ENCODE measurements at places on chromosomes 4 and X.

GRCh38 chrX:262381-262909, 18.7 kb upstream of the PLCXD1 start:
- no peak for DNase-seq

DNA sequence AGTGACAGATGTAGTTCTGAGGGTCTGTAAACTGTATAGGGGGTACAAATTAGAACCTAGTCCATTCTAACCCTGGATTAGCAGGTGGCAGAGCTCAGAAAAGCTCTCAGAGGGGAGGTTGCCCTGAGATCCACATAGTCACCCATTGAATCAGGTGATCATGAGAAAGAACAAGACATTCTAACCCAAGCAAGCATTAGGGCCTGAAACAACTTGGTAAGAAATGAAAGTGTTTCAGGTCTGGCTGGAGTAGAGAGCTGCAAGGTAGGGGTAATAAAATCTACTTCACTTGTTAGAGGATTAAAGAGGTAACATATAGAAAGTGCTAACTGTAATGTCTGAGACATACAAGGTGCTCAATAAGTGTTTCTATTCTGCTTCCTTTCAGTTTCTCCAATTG, 8.8 kb upstream of the BMP2K start:
- no peak for DNase-seq

GRCh38 chr4:26452565-26453531, 37.4 kb downstream of the CCKAR start:
- DNase-seq, result no peak

GRCh38 chrX:144791298-144791697, 456.0 kb upstream of the SPANXN1 start:
- DNase-seq, result no peak

DNA sequence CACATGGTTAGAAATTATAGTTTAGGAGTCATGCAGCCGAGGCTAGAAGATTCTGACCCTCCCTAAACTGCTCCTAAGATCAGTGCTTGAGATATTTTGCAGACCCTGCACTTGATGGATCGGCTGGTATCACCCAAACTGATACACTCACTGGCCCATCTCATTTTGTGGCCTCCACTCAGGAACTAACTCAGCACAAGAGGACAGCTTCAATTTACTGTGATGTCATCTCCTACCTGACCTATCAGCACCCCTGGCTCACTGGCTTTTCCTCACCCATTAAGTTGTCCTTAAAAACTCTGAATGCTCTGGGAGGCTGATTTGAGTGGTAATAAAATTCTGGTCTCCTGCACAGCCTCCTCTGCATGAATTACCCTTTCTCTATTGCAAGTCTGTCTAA, 450.9 kb downstream of the PCDH10 start:
- DNase-seq, result no peak

DNA sequence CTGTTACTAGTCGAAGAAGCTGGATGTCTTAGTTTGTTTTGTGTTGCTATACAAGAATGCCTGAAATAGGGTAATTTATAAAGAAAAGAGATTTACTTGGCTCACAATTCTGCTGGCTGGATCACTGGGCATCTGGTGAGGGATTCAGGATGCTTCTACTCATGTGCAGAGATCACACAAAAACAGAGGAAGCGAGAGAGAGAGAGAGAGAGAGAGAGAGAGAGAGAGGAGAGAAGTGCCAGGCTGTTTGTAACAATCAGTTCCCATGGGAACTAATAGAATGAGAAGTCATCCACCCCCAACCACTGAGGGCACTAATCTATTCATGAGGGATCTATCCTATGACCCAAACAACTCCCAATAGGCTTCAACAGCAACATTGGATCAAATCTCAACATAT, 66.2 kb upstream of the FAM9A start:
- no peak for DNase-seq

GRCh38 chr4:26793735-26794134, 66.9 kb upstream of the STIM2 start:
- DNase-seq, result no peak

GRCh38 chrX:118973389-118974087, 880 bp upstream of the LONRF3 start:
- DNase-seq, result no peak

DNA sequence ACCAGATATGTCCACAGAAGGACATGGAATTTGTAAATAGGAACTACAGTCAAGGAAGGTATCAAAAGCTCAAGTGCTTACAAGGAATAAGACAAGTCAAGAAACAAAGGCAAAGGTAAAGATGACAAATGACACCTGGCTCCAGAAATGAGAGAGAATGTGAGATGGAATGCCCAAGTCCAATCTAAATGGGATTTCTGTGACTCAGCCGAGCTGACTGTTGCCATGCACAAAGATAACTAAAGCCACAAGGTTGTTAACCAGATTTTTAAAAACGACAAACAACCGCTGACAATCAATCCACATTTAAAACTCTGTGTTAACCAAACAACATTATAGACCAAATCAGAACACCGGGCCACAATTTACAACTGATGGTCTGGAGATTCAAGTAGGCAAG, 1.1 kb downstream of the NFXL1 start:
- DNase-seq, result no peak

- no peak for DNase-seq
These were observed 22.2 kb downstream of the DTHD1 start for GRCh38 chr4:36303426-36304137.

- DNase-seq, result peak; percentile 80
These were observed 80.8 kb downstream of the ANKRD50 start for GRCh38 chr4:124631760-124632159.

- DNase-seq, result peak; percentile 68
These were observed 29.7 kb downstream of the SYNPO2 start for GRCh38 chr4:118918388-118918787.

DNA sequence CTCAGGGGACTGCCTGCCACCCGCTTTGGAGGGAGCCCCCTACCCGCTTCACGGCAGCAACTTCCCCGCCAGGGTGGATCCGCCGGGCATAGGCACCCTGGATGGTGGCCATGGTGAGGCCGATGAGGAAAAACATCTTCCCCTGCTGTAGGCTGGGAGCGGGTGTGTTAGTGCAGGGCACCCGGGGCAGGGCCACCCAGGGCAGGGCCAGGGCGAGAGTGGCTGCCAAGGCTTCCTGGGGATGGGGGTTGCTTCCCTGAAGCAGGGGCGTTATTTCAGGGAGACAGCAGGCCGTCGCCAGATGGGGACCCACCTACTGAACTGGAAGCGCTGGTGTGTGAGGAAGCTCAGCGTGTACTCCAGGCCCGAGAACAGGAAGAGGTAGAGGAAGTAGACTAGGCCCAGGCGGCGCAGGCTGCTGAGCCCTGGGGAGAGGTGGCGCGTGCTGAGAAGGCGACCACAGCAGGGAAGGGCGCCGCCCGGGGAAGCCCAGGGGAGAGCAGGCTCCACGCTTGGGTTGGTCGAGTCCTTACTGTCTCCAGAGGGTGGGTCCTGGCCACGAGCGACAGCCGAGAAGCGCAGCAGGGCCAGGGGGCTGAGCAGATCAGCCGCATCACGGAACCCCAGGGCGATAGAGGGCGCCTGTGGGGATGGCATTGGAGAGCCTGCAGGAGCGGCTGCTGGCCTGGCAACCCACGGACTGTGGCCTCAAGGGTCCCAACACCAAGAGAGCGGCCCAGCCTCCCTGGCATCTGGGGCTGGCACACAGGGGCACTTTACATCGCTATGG, 31.5 kb downstream of the NOP14 start:
- DNase-seq, result no peak

DNA sequence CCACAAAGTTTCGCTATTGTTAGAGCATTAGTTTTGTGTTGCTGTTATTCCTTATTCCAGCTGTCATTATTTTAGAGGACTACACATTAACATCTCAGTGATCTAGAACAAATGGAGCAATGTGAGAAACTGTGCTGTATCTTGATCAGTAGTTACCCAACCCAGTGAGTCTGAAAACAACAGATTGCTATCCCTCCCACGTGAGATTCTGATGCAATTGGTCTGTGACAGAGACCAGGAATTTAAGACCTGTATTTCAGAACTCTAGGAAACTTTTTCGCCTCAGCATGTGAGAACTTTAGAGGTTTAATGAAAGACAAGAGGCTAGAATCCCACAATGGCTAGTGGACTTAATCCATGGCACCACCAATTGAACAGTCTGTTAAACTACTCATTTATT, 35.7 kb upstream of the CDS1 start:
- DNase-seq, result no peak

DNA sequence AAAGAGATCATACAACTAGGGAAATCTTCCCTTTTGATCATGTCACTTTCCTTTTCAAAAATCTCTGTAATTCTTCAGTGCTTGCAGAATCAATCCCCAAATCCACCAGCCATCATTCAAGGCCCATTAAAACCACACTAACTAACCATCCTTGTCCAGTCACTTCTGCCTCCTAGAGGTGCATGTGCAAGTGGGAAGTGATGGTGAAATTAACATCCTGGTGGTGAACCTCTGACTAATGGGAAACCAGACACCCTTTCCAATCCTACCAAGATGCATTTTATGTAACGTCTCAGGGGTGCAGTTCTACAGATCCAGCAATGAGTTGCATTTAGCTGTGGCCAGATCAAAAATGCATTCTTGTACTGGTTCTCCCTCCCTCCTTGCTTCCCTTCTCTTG, 341.8 kb downstream of the RAPGEF2 start:
- no peak for DNase-seq

DNA sequence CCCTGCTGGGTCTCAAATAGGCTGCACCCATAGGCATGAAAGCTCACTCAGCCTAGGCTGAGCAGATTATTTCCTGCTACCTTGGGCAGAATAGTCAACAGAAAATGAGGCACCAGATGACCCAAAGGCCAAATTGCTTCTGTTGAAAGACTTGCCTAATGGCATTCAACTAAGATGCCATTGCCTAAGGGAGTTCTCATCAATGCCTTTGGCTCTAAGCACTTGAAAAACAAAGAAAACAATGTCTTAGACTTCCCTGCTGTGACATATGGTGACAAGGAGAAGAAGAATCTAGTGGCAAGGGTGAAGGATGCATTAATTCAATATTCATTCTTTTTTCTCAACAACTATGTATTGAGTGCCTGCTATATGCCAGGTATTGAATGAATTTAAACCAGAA, 25.7 kb upstream of the PCDH19 start:
- DNase-seq, result no peak

DNA sequence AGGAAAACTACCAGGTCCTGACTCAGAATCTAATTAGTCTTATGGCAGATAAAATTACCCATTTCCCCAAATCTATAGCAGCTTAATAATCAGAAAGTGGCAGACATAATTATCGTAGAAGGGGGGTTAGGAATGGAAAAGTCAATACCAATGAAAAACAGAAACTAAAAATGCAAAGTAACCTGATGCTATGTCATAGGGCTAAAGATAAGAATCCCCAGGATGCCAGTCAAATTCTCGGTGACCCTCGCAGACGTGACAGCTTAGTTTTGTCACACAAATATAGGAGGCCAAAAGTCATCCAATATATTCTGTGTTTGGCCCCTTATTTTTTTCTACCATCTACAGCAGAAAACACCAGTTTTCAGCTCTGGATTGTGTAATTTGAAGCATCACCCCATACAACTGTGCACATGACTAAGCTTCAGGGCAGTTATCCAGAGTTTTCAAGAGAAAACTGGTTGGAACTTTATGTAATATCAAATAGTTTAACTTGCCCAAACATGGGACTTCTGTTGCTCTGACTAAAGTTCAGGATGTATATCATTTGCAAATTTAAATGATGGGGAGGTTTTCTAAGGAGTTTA, 30.9 kb downstream of the RASSF6 start:
- DNase-seq, result peak; percentile 32

DNA sequence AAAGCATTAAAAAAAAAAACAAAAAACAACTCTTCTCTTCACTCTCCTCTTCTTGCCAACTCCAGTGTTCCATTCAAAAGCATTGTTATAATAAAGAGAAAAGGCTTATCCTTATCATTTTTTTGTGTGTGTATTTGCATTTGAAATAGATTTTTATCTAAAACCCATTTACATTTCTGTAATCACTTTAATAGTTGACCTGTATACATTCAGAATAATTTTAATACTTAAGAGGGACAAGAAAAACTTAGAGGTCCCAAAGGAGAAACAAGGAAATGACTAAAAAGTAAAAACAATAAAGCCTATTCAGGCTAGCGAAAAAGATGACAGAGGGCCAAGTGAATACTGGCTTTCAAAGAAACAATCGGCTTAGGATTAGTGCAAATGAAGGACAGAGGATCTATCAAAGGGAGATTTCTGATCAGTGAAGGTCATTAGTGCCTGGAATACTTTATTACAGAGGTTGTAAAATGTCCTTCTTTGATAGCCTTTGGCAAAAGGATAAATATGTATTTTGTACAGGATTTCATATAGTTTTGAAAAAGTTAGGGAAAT, 808.3 kb downstream of the RPA4 start:
- DNase-seq, result no peak

GRCh38 chr4:152064753-152065152, 303.9 kb upstream of the GATB start:
- DNase-seq, result no peak

DNA sequence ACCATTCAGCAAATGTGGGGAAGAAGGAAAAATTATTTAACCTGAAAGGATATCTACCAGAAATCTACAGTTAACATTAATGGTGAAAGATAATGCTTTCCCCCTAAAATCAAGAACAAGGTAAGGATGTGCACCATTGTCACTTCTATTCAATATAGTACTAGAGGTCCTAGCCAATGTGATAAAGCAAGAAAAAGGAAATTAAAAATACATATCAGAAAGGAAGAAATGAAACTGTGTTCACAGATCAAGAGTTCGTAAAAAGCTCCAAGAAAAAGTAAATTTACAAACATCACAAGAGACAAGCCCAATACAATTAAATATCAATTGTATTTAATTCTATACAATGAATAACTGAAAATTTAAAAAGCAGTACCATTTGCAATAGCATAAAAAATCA, 57.6 kb downstream of the CNOT6L start:
- DNase-seq, result no peak

DNA sequence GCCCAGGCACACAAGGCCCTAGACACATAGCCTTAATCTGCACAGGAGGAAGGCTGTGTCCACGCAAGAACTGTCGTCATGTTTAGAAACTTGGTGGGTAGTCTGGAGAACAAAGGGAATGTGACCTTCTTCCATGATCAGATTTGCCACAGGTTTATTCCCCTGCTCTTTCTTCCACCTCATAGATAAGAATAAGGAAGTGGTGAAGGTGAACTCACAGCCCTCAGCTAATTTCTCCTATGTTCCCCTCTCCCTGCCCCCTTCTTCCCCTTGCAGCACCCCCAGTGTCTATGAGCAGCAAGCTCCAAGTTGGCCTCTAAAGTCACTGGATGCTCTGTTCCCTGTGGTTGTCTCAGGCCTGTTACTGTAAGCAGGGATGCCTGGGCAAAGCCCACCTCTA, 39.8 kb upstream of the LAS1L start:
- no peak for DNase-seq

DNA sequence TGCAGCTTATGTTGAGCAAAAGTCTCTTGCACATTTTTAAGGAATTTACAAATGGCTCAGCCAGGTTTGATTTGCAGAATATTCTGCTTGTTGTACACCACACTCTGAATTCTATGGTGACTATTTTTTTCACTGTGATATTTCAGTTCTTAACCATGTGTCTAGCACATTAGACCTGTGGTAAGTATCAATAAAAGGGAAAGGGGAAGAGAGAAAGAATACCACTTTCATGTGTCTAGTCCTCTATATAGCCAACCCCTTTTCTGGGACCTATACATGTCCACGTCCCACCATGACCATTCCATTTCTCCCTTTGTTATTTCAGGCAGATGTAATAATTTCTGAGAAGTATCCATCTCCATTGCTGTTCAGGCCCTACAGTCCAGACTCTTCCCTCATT, 121.3 kb upstream of the PNPLA4 start:
- DNase-seq, result no peak

Measured in AG09319 (cell line).